ENCODE measurements at places on chromosomes 7 and 10. TPM values are rescaled to one million over a fixed set of nuclear protein-coding genes. Genes with fewer than 3 reads are reported as not detected.

AKR1C1 gene
- total RNA-seq = 94.8 TPM

PPP1R3A gene
- total RNA-seq = not detected

TAS2R4 gene
- 7.3 TPM for total RNA-seq

NUTM2E gene
- not detected for total RNA-seq

ACBD5 gene
- 15.3 TPM for total RNA-seq

COL17A1 gene
- under 0.01 TPM for total RNA-seq

DNA sequence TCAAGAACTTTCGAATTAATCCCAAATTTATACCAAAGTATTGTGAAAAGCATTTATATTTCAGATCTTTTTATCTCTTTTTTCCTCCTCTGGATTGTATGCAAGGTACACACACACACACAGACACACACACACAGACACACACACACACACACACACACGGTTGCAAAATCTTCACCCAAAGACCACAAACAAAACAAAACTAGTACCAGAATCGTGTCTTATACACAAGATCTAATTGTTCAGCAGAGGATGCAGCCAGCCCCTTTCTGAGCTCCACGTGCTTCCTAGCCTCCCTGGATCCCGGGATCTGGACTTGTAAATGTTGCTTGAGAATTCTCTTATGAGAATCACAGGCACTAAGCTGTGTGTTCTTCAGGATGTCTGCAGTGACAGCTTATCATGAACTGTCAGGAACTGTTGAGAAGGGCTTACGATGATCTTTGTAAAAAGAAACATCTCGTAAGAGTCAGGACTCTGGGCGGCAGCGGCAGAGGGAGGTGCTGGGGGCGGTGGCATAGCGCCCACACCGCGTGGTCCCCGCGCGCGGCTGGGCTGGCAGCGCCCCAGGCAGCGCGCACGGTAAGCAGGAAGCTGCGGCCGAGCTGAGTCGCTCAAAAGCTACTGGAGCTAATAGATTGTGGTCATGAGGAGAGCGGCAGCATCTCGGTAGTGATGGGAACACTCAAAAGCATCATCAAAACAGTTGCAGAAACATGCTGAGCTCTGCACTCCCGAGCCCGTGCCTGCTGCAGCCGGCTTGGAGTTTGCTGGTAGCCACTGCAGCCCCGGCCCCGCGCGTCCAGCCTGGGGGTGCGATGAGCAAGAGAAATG lies 277.6 kb downstream of the GATA3 start:
- no peak for DNase-seq

DNA sequence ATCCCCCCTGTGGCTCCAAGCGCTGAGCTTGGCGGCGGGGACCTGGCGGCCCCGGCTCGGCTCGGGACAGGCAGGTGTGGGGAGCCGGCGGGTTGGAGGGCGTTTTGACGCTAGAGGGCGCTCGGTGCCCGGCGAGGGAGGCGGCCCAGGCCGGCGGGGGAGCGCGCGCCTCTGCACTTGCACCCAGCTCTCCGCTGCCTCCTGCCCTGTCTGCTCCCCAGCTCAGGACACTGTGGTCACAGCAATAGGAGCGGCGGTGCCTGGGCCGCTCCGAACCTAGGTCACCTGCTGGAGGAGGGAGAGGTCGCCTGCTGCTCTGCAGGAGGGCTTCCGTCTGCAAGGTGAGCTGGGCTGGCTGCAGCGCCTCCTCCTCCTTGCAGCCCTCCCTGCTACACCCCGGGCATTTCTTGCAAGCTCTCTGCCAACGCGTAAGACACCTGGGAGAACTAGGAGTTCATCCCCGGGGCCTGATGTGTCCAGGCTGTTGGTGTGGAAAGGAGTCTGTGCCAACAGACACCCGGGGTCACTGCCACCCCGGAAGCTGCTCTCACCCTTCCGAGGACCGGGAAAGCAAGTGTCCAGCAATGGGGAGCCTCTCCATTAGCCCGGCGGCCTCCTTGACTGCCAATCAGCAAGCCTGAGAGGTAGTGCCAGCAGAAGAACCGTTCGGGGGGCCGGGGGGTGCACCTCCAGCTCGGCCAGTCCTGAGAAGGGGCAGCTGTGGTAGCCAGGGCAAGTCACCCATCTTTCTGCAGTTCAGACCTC lies 620.4 kb downstream of the GALNT17 start:
- no peak for DNase-seq

DNA sequence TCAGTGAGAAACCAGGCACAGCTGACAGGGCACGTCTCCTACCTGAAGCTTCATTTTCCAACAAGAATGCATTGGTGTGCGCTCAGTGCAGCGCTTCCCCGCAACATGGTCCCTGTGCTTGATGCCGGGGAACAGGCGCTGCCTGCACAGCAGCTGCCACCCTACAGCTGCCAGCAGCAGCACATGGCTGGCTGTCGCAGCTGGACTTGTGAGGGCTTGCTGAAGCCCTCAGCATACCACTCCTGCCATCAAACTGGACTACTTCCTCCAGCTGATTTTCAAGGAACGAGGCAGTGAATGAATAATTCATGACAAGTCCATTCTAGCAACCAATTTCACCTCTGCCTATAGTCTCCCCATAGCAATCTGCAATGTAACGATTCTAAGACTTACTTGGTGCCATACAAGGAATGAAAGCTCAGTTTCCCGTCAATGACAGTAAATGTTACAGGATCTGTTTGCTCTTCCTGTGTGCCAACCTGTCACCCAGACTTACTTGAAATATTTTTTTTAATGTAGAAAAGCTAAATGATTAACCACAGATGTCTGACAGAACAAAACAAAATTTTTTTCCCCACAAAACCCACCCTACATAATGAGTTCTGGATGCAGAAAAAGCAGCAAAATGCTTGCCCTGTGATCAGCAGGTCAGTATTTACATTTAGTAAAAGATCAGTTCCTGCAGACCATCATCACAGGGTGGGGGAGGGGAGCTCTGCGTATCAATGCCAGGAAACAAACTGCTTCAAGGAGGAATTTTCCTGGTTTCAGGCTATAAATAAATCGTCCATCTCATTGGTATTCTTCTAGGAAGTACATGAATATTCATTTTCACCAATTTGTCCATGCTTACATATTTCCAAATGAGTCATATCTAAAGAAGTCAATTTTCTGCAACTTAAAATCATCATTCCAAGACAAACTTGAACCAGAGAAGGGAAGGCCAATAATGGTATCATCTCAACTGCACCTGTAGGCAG lies 140.6 kb downstream of the ALOX5 start:
- DNase-seq = no peak

- no peak for DNase-seq
Observed at GRCh38 chr10:28125701-28126100, 126.8 kb upstream of the ODAD2 start.

DNA sequence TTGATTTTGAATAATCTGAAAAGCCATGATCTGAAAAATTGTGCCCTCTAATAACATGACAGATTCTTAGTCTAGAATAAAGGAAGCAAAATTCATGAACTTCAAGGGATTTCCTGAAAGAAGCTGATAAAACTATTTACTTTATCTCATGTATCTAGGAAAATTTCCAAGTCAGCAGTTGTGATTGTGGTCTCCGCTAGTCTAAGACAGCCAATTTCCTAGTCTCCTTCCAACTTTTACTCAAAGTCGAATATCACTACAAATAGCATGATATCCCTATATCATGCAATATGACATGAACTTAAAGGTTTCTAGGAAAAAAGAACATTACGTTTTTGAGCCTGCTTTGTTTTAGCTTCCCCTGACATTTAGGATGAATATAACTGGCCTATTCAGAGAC lies 202.1 kb upstream of the GHITM start:
- no peak for DNase-seq

DNA sequence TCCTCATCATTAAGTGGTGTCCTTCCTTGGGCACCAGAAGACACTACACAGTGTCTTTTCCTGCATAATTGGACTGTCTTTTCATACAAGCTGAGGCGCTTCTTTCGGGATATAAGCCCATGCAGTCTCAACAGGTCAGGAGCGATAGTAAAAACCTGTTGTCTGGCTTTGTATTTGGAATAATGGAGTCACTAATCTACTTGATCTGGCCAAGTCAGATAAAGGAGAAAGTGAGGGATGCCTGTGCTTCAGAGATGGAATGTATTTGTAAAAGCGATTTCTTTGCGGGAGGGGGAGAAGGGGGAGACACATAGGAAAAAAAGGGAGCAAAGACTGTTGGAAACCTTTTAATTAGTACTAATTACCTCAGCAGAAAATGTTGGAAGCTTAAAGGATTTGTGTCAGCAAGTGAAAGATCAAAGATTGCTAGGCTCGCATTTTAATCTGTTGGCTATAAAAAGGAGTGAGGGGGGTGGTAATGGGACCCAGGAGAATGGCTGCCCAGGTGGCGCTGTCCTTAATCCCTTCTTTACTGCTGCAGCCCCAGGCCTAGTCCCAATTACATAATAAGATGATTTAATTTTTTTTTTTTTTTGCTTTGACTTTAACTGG lies 581.4 kb downstream of the LRMDA start:
- DNase-seq = no peak
